ENCODE measurements at places on chromosomes 2 and 18.

GRCh38 chr2:8380566-8380965 lies 301.3 kb upstream of the ID2 start:
- no peak for DNase-seq

GRCh38 chr2:69933839-69934613 lies 19.1 kb downstream of the MXD1 start:
- peak; percentile 97 for DNase-seq

DNA sequence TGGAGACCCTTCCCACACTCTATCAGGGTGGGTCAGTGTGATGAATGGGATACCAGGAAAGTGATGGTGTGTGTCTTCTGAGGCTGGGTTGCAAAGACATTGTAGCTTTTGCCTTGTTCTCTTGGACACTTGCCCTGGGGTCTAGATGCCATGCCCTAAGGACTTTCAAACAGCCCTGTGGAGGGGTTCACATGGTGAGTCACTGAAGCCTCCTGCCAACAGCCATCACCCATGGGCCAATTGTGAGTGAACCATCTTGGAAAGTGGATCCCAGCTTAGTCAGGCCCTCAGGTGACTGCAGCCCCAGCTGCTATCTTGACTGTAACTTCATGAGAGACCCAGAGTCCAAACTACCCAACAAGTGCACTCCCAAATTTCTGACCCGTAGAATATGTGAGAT lies 25.8 kb upstream of the IGFBP5 start:
- no peak for DNase-seq

GRCh38 chr2:141523199-141523598 lies 607.6 kb downstream of the LRP1B start:
- DNase-seq, result no peak

GRCh38 chr2:197883354-197884032 lies 79.1 kb downstream of the PLCL1 start:
- DNase-seq, result peak; percentile 67

- DNase-seq, result no peak
These were observed 740.3 kb upstream of the HS6ST1 start for GRCh38 chr2:129058981-129059380.

DNA sequence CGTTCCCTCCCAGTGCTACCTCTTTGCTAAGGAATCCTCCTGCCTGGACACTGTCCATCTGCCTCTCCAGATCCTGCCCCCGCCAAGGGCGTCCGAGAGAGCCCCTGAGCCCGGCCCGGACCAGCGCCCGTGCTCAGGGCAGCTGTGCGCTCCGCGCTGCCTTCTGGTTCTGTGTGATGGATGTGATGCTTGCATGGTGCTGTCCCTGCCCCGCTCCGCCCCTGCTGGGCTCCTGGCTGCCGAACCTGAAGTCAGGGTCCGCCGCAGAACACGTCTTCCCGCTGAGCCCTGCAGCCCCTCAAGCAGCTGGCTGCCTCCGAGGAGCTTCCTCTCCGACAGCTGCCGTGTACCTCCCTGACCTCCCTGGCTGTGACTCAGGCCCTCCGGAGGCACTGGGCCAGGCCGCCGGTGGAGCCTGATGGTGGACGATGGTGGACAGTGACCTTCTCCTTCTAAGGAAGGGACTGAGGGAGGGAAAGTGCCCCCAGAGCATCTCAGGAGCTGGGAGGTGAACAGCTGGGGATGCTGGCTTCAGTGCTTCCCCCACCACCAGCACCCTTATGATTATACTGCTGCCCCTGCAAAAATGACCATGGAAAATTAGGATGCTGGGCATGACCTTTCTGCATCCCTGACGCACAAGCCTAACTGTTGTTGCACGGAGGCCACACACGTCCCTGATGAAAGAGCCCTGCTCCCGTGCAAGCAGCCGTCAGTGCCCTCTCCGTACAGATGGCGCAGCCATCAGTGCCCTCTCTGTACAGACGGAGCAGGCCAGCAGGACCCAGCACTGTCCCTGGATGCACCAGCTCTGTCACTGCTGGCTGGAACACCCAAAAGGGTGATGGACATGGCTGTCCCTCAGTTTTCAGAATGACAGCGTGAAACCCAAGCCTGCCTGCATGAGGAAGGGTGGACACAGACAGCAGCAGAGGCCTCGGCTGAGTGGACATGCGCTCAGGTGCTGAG lies 99.3 kb downstream of the TPO start:
- DNase-seq, result no peak
